ENCODE measurements at places on chromosomes 2 and 18.

DNA sequence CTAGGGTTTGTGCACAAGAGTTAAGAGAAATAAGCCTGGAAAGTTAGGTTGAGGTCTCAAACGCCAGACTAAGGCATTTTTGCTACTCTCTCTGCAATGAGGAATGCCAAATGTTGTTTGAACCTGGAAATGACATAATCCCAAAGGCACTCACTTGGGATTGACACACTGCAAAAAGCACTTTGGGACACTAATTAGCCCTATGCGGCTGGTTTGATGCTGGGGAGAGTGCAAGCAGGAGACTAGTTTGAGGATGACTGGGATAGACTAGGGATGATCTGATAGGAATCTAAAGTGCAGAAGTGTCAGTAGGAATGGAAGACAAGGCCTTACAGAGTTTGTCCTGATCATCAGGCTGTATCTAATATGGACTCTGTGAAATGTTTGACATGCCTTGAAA, 469.0 kb downstream of the SLC4A3 start:
- DNase-seq = no peak

DNA sequence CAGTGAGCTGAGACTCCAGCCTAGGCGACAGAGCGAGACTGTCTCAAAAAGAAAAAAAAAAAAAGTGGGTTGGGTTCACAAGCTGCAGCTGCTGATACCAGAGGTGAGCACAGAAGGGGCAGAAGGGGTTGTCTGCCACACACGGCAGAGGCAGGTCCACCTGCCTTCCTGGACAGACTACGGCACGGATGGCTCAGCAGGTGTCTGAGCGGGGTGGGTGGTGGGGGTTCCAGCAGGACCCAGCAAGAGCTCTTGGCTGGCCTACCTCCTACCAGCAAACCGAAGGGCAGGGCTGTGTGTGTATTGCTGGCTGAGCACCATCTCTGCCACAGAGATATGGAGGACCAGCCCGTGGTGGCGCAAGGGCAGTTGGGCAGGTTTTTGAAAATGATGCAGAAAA, 130.4 kb upstream of the ASB18 start:
- no peak for DNase-seq

DNA sequence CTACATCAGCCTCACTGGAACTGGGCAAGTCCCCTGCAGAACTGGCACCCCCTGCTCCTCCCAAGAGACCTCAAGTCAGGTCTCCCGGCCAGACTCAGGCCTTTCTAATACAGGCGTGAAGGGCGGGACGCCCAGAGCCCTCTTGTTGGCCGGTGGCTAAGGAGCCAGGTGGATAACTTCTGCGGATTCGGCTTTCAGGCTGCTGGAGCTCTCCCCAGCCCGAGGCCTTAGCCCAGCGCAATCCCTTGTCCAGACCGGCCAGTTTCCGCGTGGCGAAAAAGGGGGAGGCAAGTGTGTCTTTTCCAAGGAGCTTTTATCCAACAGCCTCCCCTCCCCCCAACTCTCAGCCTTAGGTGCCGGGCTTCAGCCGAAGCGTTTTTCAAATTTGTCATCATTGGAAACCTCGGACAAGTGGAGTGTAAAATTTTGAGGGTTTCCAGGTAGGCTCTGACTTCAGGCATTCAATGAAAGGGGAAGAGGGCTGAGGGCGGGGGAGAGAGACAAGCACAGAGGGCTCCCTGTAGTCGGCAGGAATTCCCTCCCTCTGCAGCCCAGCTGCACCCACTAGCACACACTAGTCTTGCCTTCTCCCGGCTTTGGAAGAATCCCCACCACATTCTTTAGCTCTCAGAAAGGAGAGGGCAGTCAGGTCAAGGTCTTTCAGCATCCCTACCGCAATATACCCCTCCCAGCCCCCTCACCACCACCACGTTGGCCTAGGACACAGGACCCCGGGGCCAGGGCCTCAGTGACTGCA, 9.5 kb upstream of the SATB2 start:
- DNase-seq = no peak

GRCh38 chr2:233532971-233533370, 33.6 kb downstream of the USP40 start:
- DNase-seq = no peak

DNA sequence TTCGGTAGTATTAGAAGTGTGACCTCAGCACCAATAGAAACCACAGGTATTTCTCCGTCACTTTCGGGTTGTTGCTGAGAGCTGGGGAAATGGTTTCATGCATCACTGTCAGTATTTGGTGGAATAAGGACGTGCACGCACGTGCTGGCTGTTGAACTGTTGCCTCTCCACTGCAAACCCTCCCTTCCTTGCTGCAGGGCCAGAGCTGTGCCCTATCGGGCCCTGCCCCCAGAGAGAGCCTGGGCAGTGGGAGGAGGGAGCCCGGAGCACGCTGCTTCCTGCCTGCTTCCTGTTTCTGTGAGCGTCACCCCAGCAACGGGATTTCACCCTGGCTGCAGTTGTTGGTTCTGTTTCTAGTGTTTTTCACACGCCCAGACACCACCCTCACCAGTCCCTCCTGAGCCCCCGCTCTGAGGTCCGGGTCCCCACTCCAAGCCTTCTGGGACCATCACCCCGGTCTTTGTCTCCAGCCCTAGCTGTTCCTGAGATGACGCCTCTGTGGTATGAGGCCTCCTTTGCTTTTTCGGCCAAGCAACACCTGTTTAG, 47.4 kb downstream of the LRRFIP1 start:
- peak; percentile 75 for DNase-seq

- no peak for DNase-seq
Measured at GRCh38 chr2:198874472-198874858, 583.3 kb downstream of the SATB2 start.

GRCh38 chr2:164903204-164903603, 52.1 kb downstream of the SLC38A11 start:
- DNase-seq = peak; percentile 41

- peak; percentile 63 for DNase-seq
Measured at GRCh38 chr2:172230889-172231401, 128.2 kb upstream of the DLX2 start.

GRCh38 chr2:214377286-214377624, 33.6 kb upstream of the VWC2L start:
- peak; percentile 48 for DNase-seq

- no peak for DNase-seq
Measured at GRCh38 chr18:79495591-79496071, 99.9 kb downstream of the NFATC1 start.

- DNase-seq = peak; percentile 39
Measured at GRCh38 chr2:178804791-178805190, 2.4 kb downstream of the TTN start.

DNA sequence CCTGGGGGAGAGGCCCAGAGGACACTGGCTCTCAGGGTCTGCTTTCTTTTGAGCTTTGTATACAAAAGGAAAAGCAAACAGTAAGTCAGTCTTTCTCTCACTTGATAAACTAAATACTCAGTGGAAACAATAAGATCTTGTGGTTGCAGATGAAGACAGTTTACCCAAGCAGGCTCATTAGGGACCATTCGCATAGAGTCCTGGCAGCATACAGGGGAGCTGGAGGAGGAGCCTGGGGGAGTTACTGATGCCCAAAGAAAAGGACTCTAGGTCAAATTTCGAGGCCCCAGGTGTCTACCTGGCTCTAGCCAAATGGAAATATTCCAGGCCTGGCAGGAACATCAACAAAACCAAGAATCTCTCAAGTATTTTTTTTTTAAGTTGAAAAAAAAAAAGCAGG, 225.3 kb downstream of the CNTNAP5 start:
- no peak for DNase-seq

- peak; percentile 72 for DNase-seq
Measured at GRCh38 chr2:1638281-1638860, 105.9 kb downstream of the PXDN start.

GRCh38 chr2:167380555-167380954, 492.3 kb downstream of the XIRP2 start:
- no peak for DNase-seq

DNA sequence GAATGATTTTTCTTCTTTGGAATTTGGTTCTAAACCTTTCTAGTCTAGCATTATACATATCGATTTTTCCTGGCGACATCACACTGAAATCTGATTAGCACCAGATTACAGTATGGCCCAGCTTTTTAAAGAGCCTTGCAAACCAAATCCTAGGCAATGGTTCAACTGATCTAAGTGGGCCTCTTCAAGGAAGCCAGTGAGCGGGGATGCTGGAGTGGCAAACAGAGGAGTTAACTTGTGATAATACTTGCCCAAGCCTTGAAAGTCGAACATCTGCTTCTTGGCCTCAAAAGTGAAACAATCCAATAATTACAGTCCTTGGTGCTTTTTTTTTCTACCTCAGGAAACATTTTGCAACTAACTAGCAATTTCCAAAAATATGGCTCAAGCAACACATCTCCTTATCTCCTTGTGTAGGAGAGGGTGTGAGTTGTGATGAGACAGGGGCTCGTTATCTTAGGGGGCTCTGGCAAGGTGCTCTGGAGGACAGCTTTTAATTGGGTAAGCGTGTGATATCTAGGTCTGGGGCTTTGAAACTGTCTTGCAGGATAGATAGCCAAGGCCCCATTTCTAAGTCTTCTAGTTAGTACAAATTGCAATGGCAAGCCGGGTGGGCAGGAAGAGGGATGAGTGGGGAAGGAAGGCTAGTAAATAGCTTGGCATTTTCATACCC, 240.2 kb upstream of the CCDC68 start:
- DNase-seq = no peak

DNA sequence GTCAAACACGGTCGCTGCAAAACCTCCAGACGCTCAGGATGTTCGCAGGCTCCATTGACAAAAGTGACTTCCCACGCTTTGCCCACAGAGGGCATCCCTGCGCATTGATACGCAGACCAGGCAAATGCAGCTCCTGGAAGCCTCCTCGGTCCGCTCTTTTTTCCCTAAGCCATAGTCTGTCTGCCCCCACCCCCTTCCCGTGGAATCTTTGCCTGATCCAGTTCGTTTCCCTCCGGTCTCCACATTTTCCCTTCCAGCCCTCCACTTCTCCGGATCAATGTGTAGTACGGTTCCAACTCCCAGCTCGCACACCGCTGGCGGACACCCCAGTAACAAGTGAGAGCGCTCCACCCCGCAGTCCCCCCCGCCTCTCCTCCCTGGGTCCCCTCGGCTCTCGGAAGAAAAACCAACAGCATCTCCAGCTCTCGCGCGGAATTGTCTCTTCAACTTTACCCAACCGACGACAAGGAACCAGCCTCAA, at the start of gene DCC:
DCC (plus strand) TSS at position 307 of the 481 bp plus-strand sequence. CDS start 591 bp downstream, outside the sequence.
- DNase-seq = peak; percentile 50

DNA sequence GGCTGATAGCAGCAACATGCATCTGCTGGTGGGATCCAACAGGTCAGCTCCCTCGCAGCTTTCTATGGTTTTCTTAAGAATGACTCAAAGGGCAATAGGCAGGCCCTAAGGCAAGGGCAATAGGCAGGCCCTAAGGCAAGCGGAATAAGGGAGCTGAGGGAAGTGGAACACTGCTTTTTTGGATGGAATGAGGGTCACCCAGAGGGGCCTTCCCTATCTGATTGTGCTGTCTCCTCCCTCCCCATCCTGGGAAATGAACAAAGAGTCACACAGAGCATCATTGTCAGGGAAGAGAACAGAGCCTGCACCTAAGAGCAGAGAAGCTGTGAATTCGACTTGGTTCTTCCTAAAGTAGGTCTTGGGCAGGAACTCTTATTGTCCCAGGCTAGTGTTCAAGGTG, 43.3 kb upstream of the PTPRM start:
- DNase-seq = no peak

GRCh38 chr2:105102963-105103421, 65.1 kb downstream of the MRPS9 start:
- DNase-seq = peak; percentile 77

DNA sequence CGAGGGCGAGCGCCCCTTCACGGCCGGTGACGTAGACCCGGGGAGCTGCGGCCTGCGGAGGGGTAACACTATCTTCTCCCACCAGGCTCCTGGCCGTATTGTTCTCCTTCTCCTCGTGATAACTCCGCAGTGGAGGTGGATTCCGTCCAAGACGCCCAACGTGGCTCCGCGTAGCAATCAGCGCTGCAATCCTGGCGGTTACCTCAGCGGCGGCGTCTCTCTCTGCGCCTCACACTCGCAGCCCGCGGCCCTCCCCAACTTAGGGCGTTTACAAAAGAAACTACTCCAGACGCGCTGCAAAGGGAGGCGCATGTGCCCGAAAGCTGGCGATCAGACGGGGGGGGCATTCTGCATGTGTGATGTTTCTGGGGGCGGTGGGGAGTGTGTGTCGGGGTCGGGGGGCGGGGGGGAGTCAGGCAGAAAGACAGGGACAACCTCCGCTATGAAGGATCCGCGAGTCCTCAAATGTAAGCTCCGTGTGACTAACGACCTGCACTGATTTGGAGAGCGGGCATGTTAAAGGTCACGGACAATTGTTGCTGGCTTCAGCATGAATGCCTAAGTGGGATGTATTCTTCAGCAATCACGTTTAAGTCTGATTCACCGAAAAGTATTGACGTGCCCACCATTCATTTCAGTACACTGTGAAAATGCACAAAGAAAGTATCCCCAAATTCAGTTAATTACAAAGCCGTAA, 1.3 kb upstream of the ZNF516 start:
- DNase-seq = peak; percentile 66

DNA sequence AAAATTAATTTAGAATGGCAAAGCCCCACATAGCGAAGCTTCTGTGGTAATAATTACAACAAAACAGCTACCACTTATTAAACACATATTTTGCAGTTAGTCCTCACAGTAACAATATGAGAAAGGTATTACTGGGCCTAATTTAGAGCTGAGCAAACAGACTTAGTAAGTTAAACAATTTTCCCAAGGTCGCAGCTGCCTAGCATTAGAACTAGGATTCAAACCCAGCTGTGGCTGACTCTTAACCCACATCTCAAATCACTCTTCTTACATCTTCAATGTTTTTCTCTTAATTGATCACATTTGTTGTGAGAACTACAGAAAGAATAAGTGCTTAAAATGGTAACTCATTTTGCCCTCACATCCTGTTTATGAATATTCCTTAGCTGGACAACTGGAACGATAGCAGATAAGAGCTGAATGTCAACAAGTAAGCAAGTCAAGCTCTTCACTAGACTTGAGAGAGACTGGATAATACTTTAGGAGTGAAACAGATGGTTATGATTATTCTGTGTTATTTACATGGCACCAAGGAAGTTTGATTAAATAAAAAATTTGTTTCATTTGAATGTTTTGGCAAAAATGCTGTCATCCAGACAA, 59.4 kb upstream of the TMEM17 start:
- no peak for DNase-seq

GRCh38 chr2:111618226-111618977, 265.6 kb downstream of the ANAPC1 start:
- DNase-seq = no peak

GRCh38 chr2:95267458-95268210, 6.6 kb upstream of the PROM2 start:
- DNase-seq = no peak

- no peak for DNase-seq
Measured at GRCh38 chr18:24369426-24369825, 28.2 kb downstream of the OSBPL1A start.

- DNase-seq = no peak
Measured at GRCh38 chr18:7333025-7333562, 102.2 kb downstream of the LRRC30 start.

- no peak for DNase-seq
Measured at GRCh38 chr2:76763276-76763675, 758.9 kb downstream of the LRRTM4 start.
